ENCODE measurements at places on chromosomes 16 and 17. TPM values are rescaled to one million over a fixed set of nuclear protein-coding genes. Genes with fewer than 3 reads are reported as not detected.

SGCA gene
- total RNA-seq = 2.0 TPM

TBC1D3G gene
- not detected for total RNA-seq

TMEM114 gene
- total RNA-seq = not detected

SLFN13 gene
- total RNA-seq = 31.8 TPM

DNA sequence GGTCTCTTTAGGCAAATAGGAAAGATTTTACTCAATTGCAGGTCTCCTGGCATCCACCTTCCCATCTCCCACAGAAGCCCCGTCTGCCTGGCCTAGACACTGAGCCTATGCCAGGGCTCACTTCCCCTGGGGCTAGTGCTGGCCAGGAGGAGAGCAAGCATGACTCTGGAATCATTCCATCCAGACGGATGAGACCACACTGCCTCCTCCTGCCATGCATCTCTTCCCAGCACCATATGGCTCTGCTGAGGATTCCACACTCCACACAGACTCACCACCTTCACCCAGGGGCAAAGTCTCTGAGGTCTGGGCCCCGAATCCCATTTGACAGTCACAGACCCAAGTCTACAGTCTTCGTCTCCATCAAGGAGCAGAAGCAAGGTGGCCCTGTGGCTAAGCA is 346.5 kb downstream of the C16orf95 start:
- no peak overlapping the region for H3K27ac ChIP-seq
- H3K4me3 ChIP-seq = no peak overlapping the region

GRCh38 chr17:83149761-83150251 is 70.4 kb downstream of the METRNL start:
- H3K4me3 ChIP-seq = no peak overlapping the region
- no peak overlapping the region for H3K27ac ChIP-seq
- no peaks in the 10 kb centered on the region for H3K27me3 ChIP-seq
- no peaks in the 10 kb centered on the region for H3K36me3 ChIP-seq

DNA sequence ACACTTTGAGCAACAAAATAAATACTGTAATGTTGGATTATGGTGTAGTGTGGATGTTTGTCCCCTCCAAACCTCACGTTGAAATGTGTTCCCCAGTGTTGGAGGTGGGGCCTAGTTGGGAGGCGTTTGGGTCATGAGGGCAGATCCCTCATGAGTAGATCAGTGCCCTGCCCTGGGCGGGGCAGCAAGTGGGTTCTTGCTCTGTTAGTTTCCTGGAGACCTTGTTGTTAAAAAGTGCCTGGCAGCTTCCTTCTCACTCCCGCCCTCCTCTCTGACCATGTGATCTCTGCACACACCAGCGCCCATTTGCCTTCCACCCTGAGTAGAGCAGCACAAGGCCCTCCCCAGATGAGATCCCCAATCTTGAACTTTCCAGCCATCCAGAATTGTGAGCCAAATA is 67.7 kb downstream of the MPRIP start:
- H3K4me1 ChIP-seq = peaks cover 79% of the 10 kb centered on the region
- peak; percentile 77 for DNase-seq
- no peaks in the 10 kb centered on the region for H3K27me3 ChIP-seq
- peak overlapping the region; percentile 27 for H3K27ac ChIP-seq
- no peaks in the 10 kb centered on the region for H3K36me3 ChIP-seq

- no peak for DNase-seq
- H3K27ac ChIP-seq = no peak overlapping the region
- H3K4me3 ChIP-seq = no peak overlapping the region
- no peaks in the 10 kb centered on the region for H3K27me3 ChIP-seq
Observed at GRCh38 chr17:48490451-48490892, 40.3 kb downstream of the HOXB1 start.

All from thyroid gland (tissue), 4 donors.